ENCODE measurements at places on chromosomes 13 and 19.
A peak's percentile ranks its signal among the peaks of the same experiment; 100 is the strongest.

DNA sequence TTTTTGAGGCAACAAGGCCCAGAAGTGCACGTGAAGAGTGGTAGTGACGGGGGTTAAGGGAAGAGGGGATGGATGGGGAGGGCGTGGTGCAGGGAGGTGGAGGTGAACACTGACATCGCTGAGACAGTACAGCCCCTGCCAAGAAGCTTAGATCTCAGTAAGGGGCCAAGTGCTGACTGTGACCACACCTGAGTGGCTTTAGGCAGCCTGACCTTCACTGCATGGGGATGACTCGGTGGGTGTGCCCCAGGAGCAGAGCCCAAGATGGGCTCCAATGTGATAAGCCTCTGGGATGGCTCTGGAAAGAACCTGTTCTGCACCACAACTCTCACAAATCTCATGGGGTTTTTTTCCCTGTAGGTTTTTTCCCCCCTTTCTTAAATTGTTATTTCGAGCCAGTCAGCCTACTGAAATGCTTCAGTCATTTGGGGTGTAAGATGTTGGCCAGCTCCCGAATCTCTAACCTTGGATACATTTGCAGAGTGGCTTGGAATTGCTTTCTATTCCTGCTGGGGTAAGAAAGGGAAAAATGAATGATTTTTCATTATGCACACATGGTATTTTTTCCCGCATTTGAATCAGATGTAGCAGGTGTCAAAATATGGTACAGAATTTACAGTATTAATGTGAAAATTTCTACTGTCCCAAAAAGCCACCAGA, 165.0 kb downstream of the TM9SF2 start:
- DNase-seq = no peak

DNA sequence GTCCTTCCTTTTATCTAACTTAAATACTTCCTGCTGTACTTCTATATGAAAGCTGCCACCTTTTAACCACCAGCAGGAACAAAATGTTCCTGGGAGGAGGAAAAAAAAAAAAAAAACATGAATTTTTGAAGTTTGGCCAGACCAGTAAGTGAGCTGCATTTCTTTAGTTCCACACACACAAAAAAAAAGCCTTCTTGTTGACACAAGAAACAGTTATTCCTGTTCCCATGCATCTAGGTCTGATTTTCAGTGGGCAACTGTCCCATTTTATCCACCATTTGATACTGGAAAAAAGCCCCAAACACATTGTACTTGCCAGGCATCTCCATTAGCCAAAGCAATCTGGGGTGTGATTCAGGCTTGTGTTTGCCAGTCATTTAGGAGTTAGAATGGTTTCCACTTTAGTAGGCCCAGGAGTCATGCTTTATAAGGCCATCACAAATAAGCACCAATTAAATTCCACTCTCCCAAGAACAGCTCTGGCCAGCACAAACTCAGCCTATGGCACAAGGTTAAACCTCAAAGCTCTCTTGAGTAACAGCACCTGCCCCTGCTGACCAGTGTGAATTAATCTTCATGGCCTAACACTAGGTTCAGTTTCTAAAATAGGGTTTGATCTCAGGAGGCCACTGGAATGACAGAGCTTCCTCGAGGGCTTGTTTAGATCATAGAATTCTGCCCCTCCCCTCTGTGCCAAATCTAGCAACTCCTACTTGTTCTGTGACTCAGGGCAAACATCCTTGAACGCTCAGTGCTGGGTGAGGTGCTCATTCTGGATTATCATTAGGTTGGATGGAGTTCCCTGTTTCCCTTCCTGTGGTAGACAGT, 67.1 kb downstream of the NUFIP1 start:
- DNase-seq = peak; percentile 88

DNA sequence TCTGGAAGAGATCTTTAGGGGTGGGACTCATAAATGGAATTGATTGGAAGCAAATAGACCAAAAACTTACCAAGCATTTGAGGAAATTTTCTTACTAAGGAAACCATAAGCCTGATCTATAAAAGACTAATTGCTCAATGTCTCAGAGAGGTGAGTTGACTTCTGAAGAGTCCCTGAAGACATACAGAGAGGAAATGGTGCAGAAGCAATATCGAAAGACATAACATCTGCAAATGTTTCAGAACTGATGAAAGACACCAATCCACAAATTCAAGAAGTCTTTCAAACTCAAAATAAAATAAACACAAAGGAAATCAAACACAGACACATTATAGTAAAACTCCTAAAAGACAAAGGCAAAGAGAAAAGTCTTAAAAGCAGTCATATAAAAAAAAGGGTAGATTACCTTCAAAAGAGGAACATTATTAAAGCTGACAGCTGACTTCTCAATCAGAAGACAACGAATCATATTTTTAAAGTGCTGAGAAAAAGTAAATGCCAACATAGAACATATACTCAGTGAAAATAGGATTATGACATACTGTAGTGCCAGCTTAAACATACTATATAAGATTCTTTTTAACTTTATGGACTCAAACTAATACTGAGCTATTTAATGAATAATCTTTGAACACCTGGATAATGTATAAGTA, 45.4 kb upstream of the CALM3 start:
- DNase-seq = no peak

GRCh38 chr13:40502236-40502635, 164.2 kb downstream of the FOXO1 start:
- no peak for DNase-seq

DNA sequence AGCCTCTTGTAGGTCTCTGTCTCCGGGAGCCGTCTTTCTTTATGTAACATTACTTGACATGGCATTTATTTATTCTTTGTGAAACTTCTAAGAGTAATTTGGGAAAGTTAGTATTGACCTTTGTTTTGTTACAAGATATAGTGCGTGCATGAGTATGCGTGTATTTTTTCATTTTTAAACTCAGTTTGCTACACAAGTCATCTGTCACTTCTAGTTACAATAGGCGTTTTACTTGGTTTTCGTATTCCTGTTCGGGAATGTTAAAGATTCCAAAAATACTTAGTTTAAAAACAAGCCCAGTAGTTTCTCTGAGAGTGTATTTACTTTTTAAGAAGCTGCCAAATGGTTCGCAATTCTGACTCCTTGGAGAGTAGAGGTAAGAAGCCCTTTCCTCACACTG, 3.2 kb downstream of the PDS5B start:
- DNase-seq = no peak

- no peak for DNase-seq
These were observed 678 bp downstream of the BCAT2 start for GRCh38 chr19:48810151-48810550.

DNA sequence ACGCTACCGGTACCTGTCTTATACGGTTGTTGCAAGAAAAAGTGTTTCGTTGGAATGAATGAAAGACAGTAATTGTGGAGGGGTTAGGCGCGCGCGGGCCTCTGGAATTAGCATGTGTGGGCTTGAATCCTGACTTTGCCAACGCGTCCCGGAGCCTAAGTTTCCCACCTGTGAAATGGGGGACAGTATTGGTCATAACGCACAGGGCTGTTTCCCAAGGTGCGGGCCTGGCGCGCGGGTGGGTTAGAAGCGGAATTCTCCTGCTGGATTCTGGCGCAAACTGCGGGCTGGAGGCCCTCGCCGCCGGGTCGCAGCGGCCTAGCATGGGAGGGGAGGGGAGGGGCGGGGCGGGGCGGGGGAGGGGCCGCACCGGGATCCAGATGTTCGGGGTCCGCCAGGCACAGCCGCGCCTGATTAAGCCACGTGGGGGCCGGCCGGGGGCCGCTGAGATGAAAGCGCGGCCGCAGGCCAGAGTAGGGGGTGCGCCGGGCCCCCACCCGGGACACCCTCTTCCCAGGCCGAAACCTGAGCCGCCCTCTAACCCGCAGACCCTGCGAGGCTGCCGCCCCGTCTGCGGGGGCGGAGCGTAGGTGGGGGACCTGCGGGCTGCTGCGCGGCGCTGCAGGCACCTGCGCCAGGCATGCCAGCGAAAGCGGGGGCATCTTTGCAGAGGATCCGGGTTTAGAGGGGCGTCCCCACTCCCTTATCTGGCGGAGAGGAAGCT, 1.2 kb upstream of the TMEM59L start:
- no peak for DNase-seq

DNA sequence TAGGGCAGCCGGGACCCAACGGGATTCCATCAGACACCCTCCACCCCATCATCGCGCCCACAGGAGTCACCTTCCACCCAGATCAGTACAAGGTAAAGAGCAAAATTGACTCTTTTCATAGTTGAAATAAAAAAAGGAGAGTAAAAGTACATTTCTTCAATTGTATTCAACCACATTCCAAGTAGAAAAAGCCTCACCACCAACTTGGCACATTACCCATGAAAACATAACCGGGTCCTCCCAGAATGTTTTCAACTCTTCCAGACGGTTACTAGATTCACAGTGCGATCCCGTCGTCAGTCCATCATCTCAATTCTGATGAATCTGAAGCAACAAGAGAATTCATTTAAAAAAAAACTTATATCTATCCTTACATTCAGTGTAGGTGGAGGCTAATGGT, 125.2 kb downstream of the RAB20 start:
- no peak for DNase-seq
